ENCODE measurements at places on chromosomes 5 and 9. TPM values are rescaled to one million over a fixed set of nuclear protein-coding genes. Genes with fewer than 3 reads are reported as not detected.

LCN10 gene
- not detected for total RNA-seq

GRXCR2 gene
- total RNA-seq, result not detected

SUB1 gene
- total RNA-seq, result 301 TPM

LCN9 gene
- total RNA-seq, result not detected

STXBP1 gene
- 2.0 TPM for total RNA-seq

CDO1 gene
- 0.10 TPM for total RNA-seq

ALDOB gene
- not detected for total RNA-seq

F2RL2 gene
- 0.10 TPM for total RNA-seq

EFNA5 gene
- total RNA-seq, result 0.84 TPM

OXCT1 gene
- 15.0 TPM for total RNA-seq

EIF4E1B gene
- 0.10 TPM for total RNA-seq

THG1L gene
- total RNA-seq, result 13.4 TPM
